ENCODE measurements at places on chromosomes 12 and 14.
A peak's percentile ranks its signal among the peaks of the same experiment; 100 is the strongest.

DNA sequence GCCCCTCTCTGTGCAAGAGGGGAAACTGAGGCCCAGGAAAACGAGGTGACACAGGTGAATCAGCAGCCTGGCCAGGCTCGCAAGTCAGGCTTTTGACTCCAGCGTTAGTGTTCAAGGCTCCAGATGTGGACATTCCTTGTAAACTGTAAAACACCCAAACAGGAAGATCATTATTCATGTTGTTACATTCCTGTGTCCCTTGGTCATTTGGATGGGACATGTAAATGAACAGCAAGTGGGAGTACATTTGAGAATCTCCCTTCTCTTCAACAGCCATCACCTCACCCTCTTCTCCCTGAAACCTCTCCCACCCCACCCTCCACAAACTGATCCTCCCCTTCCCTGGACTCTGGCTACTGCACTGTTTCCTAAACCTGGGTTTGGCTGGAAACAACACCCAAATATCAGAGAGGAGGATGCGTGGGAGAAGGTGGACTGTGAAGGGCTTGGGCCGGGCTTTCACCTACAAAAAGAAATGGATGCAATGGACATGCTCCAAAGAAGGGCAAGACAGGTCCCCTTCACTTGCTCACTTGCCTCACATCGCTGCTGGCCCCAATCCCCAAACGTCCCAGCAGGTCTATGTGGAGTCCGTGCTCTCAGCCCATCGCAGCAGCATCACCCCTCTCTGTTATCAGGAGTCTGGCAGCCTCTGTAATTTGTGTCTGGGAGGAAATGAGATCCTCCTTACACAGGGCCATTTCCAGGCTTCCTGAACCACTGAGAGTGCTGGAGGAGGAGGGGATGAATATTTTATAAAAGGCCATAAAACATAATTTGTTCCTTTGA is 76.7 kb downstream of the GALNT8 start:
- DNase-seq, result no peak

- DNase-seq, result no peak
These were observed 294.8 kb upstream of the SOX5 start for GRCh38 chr12:24244231-24244630.

DNA sequence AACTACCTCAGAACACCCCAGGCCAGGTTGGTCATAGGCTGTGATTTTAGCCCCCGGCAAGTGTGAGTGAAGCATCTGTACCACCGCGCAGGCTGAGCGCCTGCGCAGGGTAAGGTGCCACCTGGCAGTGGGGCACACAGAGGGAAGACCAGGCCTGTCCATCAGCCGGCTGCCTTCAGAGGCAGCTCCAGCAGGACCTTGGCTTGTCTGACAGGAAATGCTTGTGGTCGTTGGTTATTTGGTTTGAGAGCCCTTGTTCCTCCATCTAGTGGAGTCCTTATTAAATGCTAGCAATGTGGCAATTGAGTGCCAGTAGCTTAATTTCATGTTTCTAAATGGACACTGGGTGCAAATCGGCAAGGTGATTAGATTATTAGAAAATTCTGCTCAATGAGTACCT is 27.5 kb downstream of the SLC25A29 start:
- peak; percentile 20 for DNase-seq

DNA sequence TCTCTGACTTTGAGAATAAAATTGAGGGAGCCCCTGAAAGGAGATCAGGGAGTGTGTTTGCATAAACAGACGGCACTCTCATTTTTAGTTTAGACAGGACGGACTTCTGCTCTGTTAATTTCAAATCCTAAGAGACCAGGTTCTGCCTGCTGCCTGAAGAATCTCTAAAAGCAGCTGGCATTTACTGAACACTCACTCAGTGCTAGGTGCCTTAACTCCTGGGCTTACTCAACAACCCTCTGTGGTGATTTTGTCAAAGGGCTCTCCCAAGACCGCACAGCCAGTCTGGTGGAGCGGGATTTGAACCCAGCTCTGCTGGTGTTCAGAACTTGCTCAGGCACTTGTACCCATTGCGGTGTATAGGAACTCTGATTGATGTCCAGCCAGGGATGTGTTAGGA is 2.2 kb downstream of the ORAI1 start:
- peak; percentile 27 for DNase-seq

- DNase-seq, result no peak
These were observed 3.4 kb upstream of the FBXO34 start for GRCh38 chr14:55267820-55268219.

Measured in CD4-positive, alpha-beta T cell treated with Interleukin-10 for 1 hour (primary cell).